Muscle of leg (tissue), 16 donors: ENCODE measurements at places on chromosomes 11 and 22.

DNA sequence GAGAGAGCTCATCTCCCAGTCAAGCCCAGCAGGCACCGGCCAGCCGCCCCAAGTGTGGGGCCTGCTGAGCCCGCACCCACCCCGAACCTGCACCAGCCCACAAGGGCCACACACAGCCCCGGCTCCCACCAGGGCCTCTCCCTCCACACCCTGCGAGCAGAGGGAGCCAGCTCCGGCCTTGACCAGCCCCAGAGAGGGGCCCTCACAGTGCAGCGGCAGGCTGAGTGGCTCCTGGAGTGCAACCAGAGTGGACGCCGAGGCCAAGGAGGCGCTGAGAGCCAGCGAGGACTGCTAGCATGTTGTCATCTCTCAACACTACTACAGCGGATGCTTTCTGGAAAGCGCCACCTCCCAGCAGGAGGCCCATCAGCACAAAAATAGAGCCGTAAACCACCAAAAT is 10.9 kb downstream of the DEFB108B start:
- no peak for DNase-seq

DNA sequence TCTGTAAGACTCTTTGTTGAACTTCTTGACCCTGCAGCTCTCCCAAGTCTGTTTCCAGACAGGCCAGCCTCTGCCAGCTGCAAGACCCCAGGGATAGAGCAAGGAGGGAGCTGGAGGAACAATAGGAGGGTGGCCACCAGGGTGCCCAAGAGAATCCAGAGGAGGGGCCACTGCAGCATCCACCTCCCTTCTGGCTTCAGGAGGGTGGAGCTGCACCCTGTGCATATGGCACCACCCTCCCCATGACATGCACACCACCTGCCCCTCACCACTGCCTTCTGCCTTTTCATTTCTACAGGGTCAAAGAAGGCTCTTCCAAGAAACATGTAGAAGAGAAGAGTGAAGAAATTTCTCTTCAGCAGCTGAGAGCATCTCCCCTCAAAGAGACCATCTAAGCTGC is 20.1 kb upstream of the POLA2 start:
- DNase-seq = no peak

DNA sequence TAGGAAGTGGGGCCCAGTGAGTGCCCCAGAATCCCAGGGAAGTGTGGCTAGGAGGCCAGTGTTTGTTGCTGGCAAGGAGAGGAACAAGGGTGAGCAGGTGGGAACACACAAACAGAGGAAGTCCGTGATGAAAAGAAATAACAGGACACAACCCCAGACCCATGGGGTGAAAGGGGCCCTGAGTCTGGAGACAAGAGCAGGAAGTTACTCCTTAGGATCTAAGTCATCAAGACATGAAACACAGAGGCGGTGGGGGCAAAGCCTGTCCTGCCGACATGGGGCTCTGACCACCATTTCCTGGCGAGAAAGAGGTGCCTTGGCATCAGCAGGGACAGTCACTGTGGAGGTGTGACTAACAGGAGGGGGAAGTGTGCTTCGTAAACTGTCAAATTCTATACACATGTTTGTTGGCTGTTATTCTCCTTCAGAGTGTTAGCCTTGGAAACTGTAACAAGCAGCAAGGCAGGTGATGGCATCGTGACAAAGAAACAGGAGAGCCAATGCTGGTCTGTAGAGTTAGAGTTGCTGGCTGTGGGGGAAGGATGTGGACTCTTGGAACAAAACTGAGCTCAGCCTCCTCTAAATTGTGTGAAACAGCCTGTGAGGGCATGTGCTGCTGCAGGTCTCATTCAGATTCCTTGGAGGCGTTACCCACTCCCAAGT is 21.7 kb downstream of the CHST1 start:
- DNase-seq = no peak

DNA sequence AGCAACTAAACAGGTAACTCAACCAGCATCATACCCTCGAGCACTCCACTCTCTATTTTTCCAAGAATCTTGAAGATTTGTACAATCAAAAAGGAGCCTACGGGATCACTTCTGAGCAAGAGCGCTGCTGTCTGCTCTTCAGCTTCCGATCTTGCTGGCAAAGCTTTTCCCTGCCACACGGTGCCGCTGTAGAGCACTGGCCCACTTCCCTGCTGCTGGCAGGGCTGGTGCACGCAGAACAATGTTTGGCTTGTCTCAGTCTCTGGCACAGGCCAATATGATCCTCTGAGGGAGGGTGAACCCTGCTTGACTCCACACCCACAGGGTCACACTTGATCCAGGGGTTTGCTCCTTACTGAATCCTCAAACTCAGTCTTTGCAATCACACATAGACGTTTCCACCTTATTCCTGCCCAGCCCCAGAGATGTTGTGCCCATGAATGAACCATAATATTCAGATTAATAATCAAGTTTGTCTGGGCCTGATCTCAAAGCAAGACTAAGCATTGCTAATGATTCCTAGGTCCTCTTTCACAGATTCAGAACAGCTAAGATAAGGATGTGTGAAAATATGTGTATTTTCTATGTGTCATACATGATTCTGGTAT is 536.6 kb downstream of the SOX6 start:
- peak; percentile 66 for DNase-seq

- no peak for DNase-seq
Measured at GRCh38 chr11:102620818-102621561, 4.1 kb downstream of the MMP20 start.

- DNase-seq = no peak
Measured at GRCh38 chr11:78835646-78836045, 261.0 kb upstream of the NARS2 start.

- DNase-seq = peak; percentile 95
Measured at GRCh38 chr22:46267431-46268279, at the start of gene TTC38. TSS of gene TTC38 (plus strand) at chr22:46268008. CDS start at chr22:46268040, 32 bp downstream.

DNA sequence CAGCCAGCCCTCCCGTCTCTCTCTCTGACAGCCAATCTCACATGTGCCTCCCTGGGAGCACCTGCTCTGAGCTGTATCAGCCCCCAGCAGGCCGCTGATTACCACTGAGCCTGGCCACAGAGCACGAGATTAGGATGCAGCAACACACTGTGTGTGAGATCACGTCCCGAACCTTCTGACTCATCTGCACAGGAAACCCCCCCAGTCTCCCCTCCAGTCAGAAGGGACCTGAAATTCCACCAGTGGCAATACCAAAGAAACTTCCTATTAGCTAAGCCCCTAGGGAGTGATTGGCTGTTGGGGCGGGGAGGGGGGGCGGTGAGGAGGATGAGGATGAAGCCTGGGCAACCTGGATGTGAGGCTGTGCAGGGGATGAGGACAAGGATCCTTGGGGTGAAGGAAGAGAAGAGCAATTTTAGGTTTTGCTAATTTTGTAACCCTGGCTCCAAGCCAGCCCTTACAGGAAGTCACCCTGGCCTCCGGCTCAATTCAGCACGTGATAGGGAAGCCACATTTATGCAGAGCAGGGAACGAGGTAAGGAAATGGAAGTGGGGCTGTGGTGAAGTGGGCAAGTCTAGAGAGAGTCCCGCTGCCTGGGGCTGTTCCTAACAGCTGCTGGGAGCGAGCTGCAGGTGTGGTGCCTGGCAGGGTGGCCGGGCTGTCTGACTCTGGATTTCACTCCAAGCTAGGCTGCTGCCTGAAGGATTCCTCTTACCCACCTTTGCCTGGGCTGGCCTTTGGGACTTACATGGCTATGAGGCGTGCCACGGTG is 1.9 kb downstream of the SLC43A3 start:
- peak; percentile 82 for DNase-seq

GRCh38 chr11:95296621-95297025 is 65.6 kb upstream of the SESN3 start:
- DNase-seq = no peak

DNA sequence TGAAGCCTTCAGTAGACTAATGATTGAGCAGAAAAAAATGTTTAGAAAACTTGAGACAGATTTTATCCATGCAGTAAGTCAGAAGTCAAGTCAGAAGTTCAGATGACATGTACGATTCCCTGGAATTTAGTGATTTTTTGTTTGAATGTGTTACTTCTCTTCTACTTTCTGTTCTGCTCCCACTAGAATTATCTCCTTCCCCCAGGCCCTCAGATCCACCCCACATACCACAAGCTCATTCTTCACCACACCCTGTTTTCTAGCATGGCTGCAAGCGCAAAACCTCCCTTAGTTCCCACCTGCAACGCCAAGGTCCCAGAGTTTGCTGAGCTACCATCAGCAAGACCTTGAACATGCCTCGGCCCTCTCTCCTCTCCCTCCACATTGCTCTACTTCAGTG is 64.1 kb downstream of the KCNJ1 start:
- no peak for DNase-seq

DNA sequence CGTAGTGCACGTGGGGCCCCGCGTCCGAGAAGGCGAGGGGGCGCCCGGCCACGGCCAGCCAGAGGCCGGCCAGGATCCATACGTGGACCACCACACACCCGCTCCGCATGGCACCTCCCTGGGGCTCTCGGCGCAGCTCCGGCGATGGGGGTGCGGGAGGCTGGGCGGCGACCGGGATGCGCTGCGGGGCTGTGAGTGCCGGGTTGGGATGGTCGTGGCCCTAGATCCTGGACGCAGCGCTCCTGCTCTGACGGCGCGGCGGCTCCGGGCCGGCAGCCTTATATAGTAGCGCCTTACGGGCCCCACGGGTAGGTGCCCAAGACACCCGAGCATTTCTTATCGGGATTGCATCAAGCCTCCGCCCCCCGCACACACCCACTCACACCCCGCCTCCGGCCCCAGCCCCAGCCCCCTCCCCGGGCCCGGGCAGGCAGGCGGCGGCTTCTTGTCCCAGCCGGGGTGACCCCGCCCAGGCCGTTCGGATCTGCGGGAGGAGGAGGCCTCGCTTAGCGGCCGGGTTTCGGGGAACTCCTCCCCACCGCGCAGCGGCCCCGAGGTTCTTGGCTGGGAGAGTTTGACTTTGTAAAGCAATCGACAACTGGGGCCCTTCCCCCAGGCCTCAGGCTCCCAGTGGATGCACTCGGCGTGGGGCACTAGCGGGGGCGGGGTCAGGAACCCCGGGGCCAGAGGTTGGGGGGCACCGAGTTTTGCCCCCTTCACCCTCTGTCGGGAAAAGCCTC is at the start of gene FGF19:
FGF19 (minus strand) TSS at position 255 of the 740 bp plus-strand sequence; CDS start at position 109, 146 bp downstream.
- DNase-seq = peak; percentile 56

DNA sequence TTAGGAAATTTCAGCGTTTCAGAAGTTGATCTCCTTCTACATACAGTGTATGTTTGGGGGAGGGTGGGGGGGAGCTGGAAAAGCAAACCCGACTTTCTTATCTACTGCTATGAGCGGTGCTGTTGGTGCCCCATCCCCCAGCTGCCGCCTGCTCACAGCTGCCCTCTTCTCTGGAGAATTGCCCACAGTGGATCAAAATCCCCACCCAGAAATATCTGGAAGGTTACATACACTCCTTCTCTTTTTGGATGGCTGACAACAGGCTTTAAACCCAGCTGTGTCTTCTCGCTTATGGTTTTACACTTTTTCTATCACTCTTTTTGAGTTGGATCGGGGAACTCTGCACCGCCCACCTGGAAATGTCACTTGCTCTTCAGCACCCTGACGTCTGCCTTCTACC is 56.4 kb downstream of the DHCR7 start:
- DNase-seq = peak; percentile 73

- DNase-seq = no peak
Measured at GRCh38 chr11:44575288-44575672, 9.8 kb downstream of the CD82 start.

GRCh38 chr11:122746050-122746478 is 90.5 kb downstream of the UBASH3B start:
- no peak for DNase-seq

DNA sequence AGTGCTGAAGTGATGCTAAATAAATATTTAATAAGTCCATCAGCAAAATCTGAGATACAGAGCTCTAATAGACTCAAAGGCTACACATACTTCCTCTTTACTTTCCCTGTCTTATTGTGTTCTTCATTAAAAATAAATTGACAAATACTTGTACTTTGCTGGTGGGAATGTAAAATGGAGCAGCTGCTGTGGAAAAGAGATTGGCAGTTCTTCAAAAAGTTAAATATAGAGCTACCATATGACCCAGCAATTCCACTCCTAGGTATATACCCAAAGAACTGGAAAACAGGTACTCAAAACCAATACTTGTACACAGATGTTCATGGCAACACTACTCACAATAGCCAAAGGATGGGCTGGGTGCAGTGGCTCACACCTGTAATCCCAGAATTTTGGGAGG is 76.0 kb downstream of the RBFOX2 start:
- DNase-seq = no peak

DNA sequence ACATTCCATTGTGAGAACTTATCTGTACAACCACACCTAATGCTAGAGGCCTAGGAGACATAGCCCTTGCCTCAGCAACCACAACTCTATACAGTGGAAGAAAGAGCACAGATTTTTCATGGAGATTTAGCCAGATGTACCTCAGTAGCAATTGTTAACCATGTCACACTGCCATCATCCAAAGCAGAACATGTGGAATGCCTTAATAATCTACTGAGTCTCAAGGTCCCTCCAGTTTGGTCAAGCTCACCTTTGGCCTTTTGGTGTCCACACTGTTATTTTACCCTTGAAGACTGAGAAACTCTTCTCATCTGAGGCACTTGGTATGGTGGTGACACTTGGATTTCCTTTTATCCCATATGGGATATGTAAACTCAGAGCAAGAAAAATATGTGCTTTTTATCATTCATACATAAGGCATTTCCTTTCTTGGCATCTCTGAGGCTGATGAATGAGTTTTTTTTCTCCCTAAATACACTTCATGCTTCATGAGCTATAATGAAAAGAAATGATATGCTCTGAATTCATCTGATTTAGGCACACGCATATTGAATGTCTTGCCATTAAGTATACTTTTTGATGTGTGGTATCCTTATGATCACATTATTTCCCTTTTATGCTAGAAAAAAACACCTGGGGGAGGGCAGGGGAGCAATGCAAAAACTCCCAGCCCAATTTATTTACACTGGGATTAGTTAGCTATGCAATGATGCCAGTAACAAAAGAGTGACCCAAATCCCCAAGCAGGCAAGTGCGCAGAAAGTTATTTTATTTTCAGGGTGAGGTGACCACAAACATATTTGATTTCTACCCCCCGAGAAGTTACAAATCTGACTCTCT is 63.3 kb upstream of the ME3 start:
- DNase-seq = no peak

DNA sequence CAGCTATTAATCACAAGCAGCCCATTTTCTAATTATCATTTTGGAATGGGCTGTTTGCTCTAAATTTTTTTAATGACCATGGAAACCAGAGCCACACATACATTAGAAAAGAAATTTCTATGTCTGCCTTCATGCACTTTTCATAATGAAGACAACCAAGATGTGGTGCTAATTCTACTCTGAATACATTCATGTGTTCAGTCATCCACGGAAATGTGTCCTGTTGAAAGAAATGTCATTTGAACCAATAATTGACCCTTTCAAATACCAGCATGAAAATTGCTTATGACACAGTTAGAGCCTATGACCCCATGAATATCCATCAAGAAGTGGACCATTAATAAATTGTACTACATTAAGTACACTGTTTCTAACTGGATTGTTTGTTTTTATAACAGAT is 99.7 kb upstream of the KCNA4 start:
- no peak for DNase-seq
